ENCODE measurements at places on chromosomes 5 and 9.
A peak's percentile ranks its signal among the peaks of the same experiment; 100 is the strongest.

GRCh38 chr9:125902214-125902613 lies 155.0 kb downstream of the PBX3 start:
- no peak for DNase-seq
- peaks cover 96% of the 10 kb centered on the region for H3K27me3 ChIP-seq
- H3K4me1 ChIP-seq, result no peaks in the 10 kb centered on the region
- no peaks in the 10 kb centered on the region for H3K36me3 ChIP-seq

- no peak overlapping the region for H3K4me3 ChIP-seq
- DNase-seq, result no peak
- H3K27ac ChIP-seq, result peak overlapping the region; percentile 69
- H3K27me3 ChIP-seq, result no peaks in the 10 kb centered on the region
- peaks cover 25% of the 10 kb centered on the region for H3K4me1 ChIP-seq
Observed at GRCh38 chr9:126376311-126377175, 49.9 kb downstream of the MVB12B start.

- no peaks in the 10 kb centered on the region for H3K36me3 ChIP-seq
- H3K4me1 ChIP-seq, result no peaks in the 10 kb centered on the region
- H3K27ac ChIP-seq, result no peak overlapping the region
- peaks cover 27% of the 10 kb centered on the region for H3K27me3 ChIP-seq
- no peak overlapping the region for H3K4me3 ChIP-seq
Observed at GRCh38 chr9:69317894-69318293, 7.1 kb upstream of the ENTREP1 start.

DNA sequence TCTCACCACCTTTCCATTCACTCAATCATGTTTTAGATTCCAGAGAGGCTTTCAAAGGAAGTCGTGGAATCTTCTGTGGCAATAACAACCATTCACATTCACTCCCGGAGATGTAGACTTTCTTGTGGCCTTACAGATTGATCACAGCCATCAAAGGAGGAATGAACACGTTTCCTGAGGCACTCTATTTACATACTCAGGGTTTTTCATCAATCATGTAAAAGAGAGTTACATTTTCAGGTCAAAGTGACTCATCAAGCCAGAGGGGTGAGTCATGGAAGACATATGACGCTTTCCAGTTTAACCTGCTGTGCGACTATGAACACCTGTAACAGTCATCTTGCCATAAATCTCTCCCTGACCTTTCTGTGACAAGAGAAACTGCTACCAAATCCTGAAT lies 39.3 kb upstream of the RAD23B start:
- H3K27ac ChIP-seq, result no peak overlapping the region
- DNase-seq, result no peak
- no peaks in the 10 kb centered on the region for H3K36me3 ChIP-seq
- H3K27me3 ChIP-seq, result no peaks in the 10 kb centered on the region
- no peaks in the 10 kb centered on the region for H3K4me1 ChIP-seq
- no peak overlapping the region for H3K4me3 ChIP-seq

GRCh38 chr9:134886413-134886913 lies 5.9 kb downstream of the FCN2 start:
- H3K4me1 ChIP-seq, result no peaks in the 10 kb centered on the region
- no peak for DNase-seq
- no peak overlapping the region for H3K27ac ChIP-seq
- no peaks in the 10 kb centered on the region for H3K36me3 ChIP-seq

DNA sequence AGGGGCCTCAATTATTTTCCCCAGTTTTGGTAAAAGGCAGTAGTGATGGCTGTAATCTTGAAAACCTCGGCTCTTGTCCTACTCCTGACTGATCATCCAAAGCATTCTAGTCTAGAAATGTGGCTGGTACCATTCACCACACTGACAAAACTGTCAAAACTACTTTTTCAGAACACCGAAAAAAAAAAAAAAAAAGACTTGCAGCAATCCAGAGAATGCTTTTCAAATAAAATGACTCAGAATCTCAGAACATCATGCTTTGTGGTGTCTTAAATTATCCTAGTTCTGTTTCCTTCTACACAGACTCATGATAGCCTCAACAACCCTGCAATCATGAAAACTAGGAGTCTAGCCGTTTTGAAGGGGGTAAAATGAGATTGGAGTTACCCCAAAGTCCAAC lies 13.4 kb downstream of the SLC28A3 start:
- no peak overlapping the region for H3K27ac ChIP-seq
- H3K4me1 ChIP-seq, result no peaks in the 10 kb centered on the region
- H3K27me3 ChIP-seq, result no peaks in the 10 kb centered on the region
- no peak overlapping the region for H3K4me3 ChIP-seq
- no peaks in the 10 kb centered on the region for H3K36me3 ChIP-seq
- no peak for DNase-seq

DNA sequence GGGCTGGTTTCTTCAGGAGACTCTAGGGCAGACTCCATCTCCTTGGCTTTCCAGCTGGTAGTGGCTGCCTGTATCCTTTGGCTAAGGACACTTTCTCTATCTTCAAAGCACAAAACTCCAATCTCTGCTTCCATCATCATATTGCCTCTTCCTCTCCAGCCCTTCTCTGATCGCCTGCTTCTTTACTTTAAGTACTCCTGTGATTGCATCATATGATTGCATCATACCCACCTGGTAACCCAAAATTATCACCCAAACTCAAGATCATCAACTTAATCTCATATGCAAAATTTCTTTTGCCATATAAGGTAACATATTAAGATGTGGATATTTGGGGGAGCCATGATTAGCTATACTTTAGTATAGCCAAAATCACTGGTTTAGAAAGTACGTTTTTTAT lies 1092.6 kb upstream of the CDH6 start:
- H3K4me3 ChIP-seq, result peak overlapping the region; percentile 10
- peak; percentile 32 for DNase-seq
- no peaks in the 10 kb centered on the region for H3K27me3 ChIP-seq
- H3K4me1 ChIP-seq, result peaks cover 61% of the 10 kb centered on the region
- H3K36me3 ChIP-seq, result no peaks in the 10 kb centered on the region
- H3K27ac ChIP-seq, result peak overlapping the region; percentile 90

DNA sequence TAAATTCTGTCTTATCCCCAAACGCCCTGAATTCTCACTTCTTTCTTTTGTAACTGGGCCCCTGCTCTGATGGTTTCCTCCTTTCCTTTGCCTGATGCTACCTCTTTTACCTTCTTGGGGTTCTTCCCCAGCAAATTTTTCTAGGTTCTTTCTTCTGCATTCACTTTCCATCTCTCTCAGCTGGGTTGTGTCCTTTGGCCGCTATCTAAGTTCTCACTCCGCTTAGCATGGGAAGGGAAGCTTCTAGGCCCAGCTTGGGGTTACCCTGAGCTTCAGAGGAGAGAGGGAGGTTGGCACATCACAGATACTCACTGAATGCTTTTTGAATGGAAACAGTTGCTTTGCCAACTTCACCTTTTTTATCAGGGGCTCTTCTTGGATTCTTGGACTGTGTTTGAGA lies 17.0 kb downstream of the PALM2AKAP2 start:
- H3K4me1 ChIP-seq, result no peaks in the 10 kb centered on the region
- DNase-seq, result no peak
- H3K27ac ChIP-seq, result no peak overlapping the region

DNA sequence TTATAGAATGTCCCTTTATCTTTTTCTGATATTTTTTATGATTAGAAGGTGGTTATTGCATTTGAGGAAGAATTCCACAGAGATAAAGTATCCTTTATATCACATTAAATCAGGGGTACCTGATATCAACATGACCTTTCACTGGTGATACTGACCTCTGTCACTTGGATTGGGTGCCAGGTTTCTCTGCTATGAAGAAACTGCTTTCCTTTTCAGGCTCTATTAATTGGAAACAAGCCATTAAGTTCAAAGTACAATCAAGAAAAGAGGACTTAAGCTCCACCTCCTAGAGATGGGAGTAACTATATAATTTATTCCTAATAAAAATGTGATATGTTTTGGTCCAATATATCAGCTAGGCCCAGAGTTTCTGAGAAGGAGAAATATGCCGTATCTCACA lies 514.6 kb upstream of the TYRP1 start:
- H3K27ac ChIP-seq, result no peak overlapping the region
- no peak overlapping the region for H3K4me3 ChIP-seq
- H3K27me3 ChIP-seq, result no peaks in the 10 kb centered on the region
- H3K36me3 ChIP-seq, result no peaks in the 10 kb centered on the region
- DNase-seq, result no peak
- no peaks in the 10 kb centered on the region for H3K4me1 ChIP-seq

GRCh38 chr9:94300470-94301301 lies 27.8 kb downstream of the NUTM2F start:
- H3K4me1 ChIP-seq, result no peaks in the 10 kb centered on the region
- no peaks in the 10 kb centered on the region for H3K27me3 ChIP-seq
- no peaks in the 10 kb centered on the region for H3K36me3 ChIP-seq
- no peak overlapping the region for H3K4me3 ChIP-seq

- no peaks in the 10 kb centered on the region for H3K27me3 ChIP-seq
- H3K36me3 ChIP-seq, result no peaks in the 10 kb centered on the region
- no peak for DNase-seq
Observed at GRCh38 chr9:94908011-94908563, 181.6 kb downstream of the AOPEP start.

DNA sequence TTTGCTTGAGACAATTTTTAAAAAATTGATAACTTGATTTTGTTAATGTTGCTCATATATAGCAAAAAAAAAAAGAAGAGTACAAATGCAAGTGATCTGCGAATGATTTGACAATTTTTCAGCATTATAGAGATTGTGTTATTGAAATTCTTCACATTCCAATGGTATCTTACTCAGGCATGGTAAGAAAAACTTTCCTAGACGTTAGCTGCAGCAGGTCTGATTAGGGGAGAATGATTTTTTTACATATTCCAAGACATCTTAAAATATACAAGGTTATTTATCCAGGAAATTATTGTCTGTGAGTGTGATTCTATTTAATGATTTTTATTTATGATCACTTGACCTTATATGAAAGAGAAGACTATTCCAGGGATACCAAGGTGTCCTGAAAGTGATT lies 361.9 kb downstream of the MAT2B start:
- H3K27me3 ChIP-seq, result peaks cover 7% of the 10 kb centered on the region
- H3K27ac ChIP-seq, result no peak overlapping the region
- H3K36me3 ChIP-seq, result no peaks in the 10 kb centered on the region
- H3K4me1 ChIP-seq, result no peaks in the 10 kb centered on the region
- no peak overlapping the region for H3K4me3 ChIP-seq
- DNase-seq, result no peak

- peak; percentile 18 for DNase-seq
- H3K4me1 ChIP-seq, result no peaks in the 10 kb centered on the region
- H3K27ac ChIP-seq, result no peak overlapping the region
- H3K27me3 ChIP-seq, result no peaks in the 10 kb centered on the region
- H3K36me3 ChIP-seq, result no peaks in the 10 kb centered on the region
- H3K4me3 ChIP-seq, result no peak overlapping the region
Observed at GRCh38 chr5:79831381-79832309, 142.0 kb downstream of the CMYA5 start.

DNA sequence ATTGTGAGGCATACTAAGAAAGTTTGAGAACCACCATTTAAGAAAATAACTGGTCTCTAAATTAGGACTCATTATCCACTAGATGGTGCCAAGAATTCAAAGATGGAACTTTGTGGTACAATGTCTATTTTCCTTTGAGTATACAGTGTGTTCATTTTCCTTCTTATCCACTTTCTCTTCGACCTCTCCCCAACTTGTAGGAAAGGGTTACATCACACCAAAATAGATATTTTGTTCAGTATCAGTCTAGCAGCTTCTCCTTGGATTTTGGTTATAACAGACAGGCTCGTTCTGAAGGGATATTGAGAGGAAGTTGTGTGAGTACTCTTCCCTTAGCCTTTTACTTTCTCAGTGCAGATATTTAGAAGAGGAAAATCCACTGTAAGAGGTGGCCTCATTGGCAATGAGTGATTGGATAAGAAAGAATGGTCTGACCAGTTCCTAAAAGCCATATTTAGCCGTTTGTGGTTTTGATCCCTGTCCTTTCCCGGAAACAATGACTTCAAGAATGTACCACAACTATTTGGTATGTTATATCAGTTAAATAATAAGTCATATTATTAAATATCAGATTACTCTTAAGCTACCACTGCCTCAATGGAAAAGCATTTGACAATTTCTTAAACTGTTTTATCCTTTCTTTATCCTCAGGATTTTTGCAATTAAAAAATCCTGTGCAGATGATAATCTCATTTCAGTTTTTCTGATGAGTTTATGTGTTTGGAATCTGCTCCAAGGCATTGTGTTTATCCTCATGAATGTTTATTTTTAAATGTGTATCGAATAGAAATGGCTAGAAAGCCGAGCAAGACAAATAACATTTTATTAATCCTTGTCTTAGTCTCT lies 69.0 kb upstream of the GRAMD2B start:
- no peaks in the 10 kb centered on the region for H3K4me1 ChIP-seq
- H3K27ac ChIP-seq, result no peak overlapping the region
- no peaks in the 10 kb centered on the region for H3K27me3 ChIP-seq
- no peaks in the 10 kb centered on the region for H3K36me3 ChIP-seq
- no peak overlapping the region for H3K4me3 ChIP-seq
- peak; percentile 62 for DNase-seq

- no peak overlapping the region for H3K27ac ChIP-seq
- H3K4me1 ChIP-seq, result no peaks in the 10 kb centered on the region
- no peaks in the 10 kb centered on the region for H3K36me3 ChIP-seq
- no peaks in the 10 kb centered on the region for H3K27me3 ChIP-seq
Observed at GRCh38 chr9:112774006-112774996, 23.7 kb downstream of the SNX30 start.

DNA sequence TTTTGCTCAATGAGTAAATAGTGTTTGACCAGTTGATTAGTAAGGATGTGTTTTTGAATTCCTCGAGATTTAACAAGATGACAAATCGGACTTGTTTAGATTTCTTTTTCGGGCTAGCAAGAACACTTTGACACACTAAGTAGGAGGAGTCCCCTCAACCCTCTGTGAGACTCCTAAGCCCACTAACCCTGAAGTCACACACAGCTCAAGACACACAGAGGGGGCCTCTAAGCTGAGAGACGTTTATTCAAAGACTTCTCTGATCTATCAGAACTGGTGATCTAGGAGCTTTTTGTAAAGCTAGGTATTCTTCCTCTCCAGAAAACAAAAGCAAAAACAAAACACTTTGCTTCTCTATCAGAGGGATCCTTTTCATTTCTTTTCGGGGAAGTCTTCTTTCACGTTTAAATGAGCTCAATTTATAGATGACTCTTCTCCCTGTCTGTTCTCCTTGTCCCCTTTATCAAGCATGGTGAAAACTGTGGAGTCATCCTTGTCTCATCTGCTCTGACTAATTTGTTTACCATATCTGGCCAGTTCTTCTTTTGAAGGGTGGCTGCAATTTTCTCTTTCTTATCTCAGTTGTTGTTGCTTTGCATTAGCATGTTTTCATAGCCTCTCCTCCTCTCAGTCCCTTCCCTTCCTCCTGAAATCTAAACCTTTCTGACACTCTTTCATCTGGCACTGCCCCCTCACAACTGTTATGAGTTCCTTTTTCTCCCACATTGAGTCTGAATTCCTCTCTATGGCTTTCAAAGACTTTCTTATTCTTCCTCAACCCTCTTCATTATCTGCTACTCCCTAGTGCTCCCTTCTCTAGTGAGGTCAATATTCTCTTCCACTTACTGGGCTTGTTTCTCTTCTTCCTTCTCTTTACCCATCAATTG lies 68.5 kb upstream of the RAI14 start:
- H3K36me3 ChIP-seq, result no peaks in the 10 kb centered on the region
- H3K4me3 ChIP-seq, result no peak overlapping the region
- H3K4me1 ChIP-seq, result no peaks in the 10 kb centered on the region
- no peaks in the 10 kb centered on the region for H3K27me3 ChIP-seq
